T-helper 2 cell (primary cell): ENCODE measurements at places on chromosomes 13 and 19.

DNA sequence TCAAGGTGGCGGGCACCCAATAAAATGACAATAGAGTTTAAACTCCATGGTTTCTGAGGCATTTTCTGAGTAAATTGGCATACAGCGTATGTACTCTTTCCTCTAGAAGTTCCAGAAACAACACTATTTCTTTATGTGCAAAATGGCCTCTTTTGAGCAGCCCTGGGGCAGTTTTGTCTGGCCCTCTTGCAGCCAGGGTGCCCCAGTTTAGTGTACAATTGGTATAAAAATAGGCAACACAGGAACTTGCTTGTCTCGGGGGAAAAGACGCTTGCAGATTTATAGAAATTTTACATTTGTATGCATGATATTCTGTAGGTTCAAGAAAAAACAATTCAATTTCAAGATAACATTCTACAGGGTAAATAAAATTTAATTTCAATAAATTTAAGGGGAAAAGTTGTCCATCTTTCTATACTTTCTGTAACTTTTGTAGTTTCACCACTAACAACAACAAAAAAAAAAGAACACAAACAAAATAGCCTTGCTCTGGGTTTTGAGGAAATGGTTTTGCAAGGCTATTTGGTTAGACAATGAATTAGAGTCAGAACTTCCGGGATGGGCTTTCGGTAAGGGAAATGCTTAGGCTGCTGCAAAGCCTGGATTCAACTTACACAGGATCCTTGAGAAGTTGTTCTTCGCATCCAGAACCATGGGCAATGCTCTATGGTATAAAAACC lies 45.3 kb downstream of the LRCH1 start:
- DNase-seq = no peak

GRCh38 chr19:37855098-37855497 lies 51.3 kb downstream of the WDR87 start:
- DNase-seq = no peak

DNA sequence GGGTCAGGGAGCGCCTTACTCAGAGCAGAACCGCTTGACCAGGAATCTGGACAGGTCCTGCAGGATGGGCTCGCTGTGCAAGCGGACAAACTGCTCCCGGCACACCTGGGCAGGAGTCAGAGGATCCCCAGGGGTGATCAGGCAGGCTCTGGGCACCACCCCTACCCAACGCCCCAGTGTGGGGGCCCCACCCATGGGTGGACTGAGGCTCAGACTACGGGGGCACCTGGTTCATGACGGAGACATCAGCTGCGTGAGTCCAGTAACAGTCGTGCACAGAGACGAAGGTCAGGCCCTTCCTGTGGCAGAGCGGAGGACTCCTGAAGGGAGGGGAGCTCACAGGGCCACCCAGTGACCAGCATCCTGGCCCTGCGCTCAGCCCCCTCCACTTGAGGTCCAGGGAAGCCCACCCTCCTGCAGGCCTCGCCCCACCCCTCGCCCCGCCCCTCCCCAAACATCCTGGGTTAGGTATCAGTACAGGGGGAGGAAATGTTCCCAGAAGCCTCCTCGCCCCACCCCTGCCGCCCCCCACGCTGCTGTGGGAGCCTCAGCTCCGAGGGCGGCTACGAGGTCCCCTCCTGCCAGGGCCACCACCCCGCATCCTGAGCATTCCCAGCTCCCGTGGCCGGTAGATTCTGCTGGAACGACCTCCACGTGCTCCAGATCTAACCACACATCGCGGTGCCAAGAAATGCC lies 15.6 kb downstream of the POLRMT start:
- no peak for DNase-seq

DNA sequence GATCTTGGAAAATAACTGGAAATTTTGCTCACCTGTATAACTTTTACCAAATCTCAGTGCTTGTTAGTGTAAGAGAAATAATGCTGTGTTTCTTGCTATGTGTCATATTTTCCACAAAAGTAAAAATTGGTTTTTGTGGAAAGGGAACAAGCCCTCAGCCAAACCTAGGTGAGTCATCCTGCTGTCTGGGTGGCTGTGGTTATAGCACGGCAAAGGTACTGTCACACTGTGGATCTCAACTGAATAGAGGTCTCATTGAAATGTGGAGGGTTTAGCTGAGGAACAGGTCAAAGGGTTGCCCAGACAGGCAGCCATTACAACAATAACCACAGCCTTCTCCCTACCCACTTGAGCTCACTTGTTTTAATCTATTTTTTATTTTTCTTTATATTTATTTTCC lies 338.8 kb upstream of the DACH1 start:
- DNase-seq = no peak

- no peak for DNase-seq
Measured at GRCh38 chr19:16872728-16873127, 16.1 kb upstream of the F2RL3 start.

DNA sequence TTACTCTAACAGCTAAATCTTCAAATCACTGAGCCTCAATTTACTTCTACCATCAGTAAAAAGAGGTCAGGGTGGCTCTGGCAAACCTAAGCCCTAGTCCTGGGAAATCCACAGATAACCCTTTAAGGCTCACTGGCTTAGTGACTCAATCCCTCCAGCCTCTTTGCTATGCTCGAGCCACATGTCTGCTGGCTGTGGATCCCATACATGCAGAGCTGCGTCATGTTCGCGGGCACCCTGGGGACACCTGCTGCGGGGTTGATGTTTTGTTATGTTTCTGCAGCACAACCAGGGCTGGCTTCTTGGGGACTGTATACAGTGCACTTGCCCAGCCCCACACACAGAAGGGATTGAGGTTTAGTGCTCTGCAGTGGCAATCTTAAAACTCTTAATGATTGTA lies 41.6 kb upstream of the C13orf42 start:
- no peak for DNase-seq

DNA sequence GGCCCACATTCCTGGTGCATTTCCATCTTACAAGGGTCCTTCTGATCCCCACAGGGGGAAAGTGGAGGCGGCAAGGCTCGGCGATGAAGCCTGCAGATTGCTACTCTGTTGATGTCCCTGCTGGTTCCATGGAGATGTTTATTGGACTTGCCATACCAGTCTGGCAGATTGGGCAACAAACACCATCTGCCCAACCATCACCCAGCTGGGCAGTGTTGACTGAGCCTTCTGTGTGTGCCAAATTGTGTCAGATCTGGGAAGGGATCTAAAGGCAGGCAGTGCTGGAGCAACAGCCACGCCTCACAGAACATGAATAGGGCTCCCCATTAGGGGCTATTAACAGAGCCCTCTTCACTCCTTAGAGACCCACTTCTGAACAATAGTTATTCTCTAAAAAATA lies 35.0 kb downstream of the FLT1 start:
- no peak for DNase-seq
